ENCODE measurements at places on chromosomes 11 and 22. TPM values are rescaled to one million over a fixed set of nuclear protein-coding genes. Genes with fewer than 3 reads are reported as not detected.

The CRYBB3 gene
- not detected for total RNA-seq

The ARHGAP42 gene
- 25.3 TPM for total RNA-seq

The SLC5A1 gene
- not detected for total RNA-seq

The ANKK1 gene
- not detected for total RNA-seq

The GAL3ST3 gene
- 0.26 TPM for total RNA-seq

The OSBPL5 gene
- 24.7 TPM for total RNA-seq

The PKNOX2 gene
- total RNA-seq: 22.7 TPM

The OR2AT4 gene
- not detected for total RNA-seq

The LARGE2 gene
- total RNA-seq: not detected

The PRR33 gene
- total RNA-seq: not detected

The UCP2 gene
- 64.7 TPM for total RNA-seq

The KRTAP5-8 gene
- total RNA-seq: not detected

The PKDREJ gene
- total RNA-seq: not detected

The IL10RA gene
- total RNA-seq: 6.8 TPM

The CASP5 gene
- total RNA-seq: not detected

The SEC14L6 gene
- 4.8 TPM for total RNA-seq

The SYT9 gene
- not detected for total RNA-seq

The LIF gene
- 3.0 TPM for total RNA-seq

The SUSD2 gene
- 0.88 TPM for total RNA-seq

The DEFB131B gene
- total RNA-seq: not detected

The GAL3ST1 gene
- 1.2 TPM for total RNA-seq

The ABCC8 gene
- total RNA-seq: 5.5 TPM

The MYBPC3 gene
- total RNA-seq: not detected

The BATF2 gene
- total RNA-seq: 3.7 TPM

The UPK3A gene
- total RNA-seq: not detected

The TH gene
- total RNA-seq: not detected

The LRRC74B gene
- total RNA-seq: not detected

The PLEKHA7 gene
- total RNA-seq: 28.4 TPM

The LINC01488 gene
- total RNA-seq: not detected

All from uterus (tissue), 4 donors.